ENCODE measurements at places on chromosomes 4 and X.
A peak's percentile ranks its signal among the peaks of the same experiment; 100 is the strongest.

- no peak for DNase-seq
Observed at GRCh38 chrX:1874899-1875298, 260.0 kb downstream of the ASMT start.

DNA sequence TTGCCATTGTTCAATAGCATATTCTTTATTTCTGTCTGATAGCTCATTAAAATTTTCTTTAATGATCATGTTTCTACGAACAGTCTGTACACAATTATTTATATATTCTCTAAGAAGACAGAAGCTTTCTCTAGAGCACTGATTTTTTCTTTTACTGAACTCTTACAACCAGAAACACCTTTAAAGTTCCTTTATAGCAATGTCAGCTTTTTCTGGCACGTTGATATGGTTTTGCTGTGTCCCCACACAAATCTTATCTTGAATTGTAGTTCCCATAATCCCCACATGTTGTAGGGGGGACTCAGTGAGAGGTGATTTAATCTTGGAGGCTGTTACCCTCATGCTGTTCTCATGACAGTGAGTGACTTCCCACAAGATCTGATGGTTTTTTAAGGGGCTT lies 299.4 kb downstream of the PPARGC1A start:
- DNase-seq = no peak

GRCh38 chr4:6956087-6956433 lies 46.4 kb downstream of the TBC1D14 start:
- no peak for DNase-seq

GRCh38 chr4:114021451-114021850 lies 42.0 kb upstream of the ARSJ start:
- DNase-seq = no peak

GRCh38 chr4:106986486-106986885 lies 49.6 kb downstream of the DKK2 start:
- no peak for DNase-seq

DNA sequence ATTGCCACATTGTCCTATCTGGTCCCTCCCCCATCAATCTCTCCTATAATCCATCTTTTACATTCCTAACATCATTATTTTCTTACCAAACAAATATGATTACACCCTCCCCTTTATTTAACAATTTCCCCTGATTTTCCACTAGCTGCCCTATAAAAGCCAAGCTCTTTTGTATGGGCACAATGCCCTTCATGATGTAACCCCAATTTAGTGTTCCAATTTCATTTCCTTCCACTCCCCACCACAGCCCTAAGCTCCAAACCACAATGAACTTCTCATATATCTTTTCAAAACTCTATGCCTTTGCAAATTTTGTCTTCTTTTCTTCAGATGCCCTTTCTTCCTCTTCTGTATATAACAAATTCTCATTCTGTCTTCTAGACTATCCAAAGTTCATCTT lies 39.5 kb upstream of the PTPN13 start:
- no peak for DNase-seq

DNA sequence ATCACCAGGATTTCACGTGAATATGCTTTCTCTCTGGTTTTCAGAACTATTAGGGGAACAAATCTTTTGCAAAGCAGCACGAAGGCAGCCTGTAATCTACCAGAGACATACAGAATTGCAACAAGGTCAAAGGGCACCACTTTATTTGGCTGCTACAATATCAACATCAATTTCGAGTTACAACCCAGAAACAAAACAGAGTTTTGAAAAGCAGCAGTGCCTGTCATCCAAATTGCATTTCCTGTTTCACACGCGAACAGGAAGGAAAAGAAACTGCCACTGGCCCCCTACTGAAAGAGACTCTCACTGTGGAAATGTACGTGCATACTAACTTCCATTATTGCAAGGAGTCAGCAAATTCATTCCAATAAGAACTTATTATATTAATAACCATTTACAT lies 17.1 kb upstream of the C1QTNF7 start:
- DNase-seq = peak; percentile 62

DNA sequence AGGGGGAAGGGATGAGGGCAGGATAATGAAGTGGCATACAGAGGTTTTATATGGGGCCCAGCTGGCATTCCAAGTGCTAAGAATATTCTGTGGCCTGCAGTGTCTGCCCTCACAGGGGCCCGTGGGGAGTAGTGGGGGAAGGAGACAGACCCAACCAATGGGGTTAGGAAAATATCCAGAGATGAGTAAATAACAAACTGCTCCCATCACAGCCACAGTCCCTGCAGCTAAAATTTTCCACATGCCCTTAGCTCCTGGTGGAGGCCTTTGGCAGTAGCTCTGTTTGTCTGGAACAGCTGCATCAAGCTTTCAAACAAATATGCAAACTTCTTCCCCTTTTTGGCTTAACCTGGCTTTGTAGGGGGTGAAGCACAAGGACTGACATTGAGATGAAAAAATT lies 3.1 kb downstream of the SRPX2 start:
- DNase-seq = peak; percentile 14
